GM12878 (cell line): ENCODE measurements at places on chromosomes 11 and 22. TPM values are rescaled to one million over a fixed set of nuclear protein-coding genes. Genes with fewer than 3 reads are reported as not detected.

The ANKK1 gene
- polyA plus RNA-seq = not detected in 2 replicates

The OTOG gene
- not detected in 2 replicates for polyA plus RNA-seq

The SPON1 gene
- 0.27 and 0.47 TPM in 2 replicates for polyA plus RNA-seq

The CARNS1 gene
- polyA plus RNA-seq = 0.09 TPM in 1 of 2 replicates, not detected in the other

The HPS5 gene
- polyA plus RNA-seq = 23.6 and 25.5 TPM in 2 replicates

The HNRNPUL2 gene
- 2.2 and 2.7 TPM in 2 replicates for polyA plus RNA-seq

The LRRC75B gene
- 0.10 TPM in 1 of 2 replicates, not detected in the other for polyA plus RNA-seq

The ASPHD2 gene
- polyA plus RNA-seq = 2.0 and 3.2 TPM in 2 replicates

The NPTXR gene
- 0.04 and 0.06 TPM in 2 replicates for polyA plus RNA-seq

The IFITM5 gene
- polyA plus RNA-seq = not detected in 2 replicates

The ANO1 gene
- not detected in 2 replicates for polyA plus RNA-seq

The OR2D2 gene
- not detected in 2 replicates for polyA plus RNA-seq

The APOBEC3B gene
- 40.7 and 41.0 TPM in 2 replicates for polyA plus RNA-seq

The OLFML1 gene
- polyA plus RNA-seq = 0.35 TPM in 2 replicates

The ATXN10 gene
- 199 and 211 TPM in 2 replicates for polyA plus RNA-seq

The SLC6A5 gene
- polyA plus RNA-seq = not detected in 2 replicates

The MS4A7 gene
- polyA plus RNA-seq = 1.7 and 2.3 TPM in 2 replicates

The RBFOX2 gene
- 0.13 and 0.22 TPM in 2 replicates for polyA plus RNA-seq

The ASRGL1 gene
- 12.4 and 15.0 TPM in 2 replicates for polyA plus RNA-seq

The SCGB1A1 gene
- not detected in 2 replicates for polyA plus RNA-seq

The TMPRSS5 gene
- 0.27 TPM in 1 of 2 replicates, not detected in the other for polyA plus RNA-seq

The OSM gene
- 0.52 and 1.4 TPM in 2 replicates for polyA plus RNA-seq

The TMEM25 gene
- polyA plus RNA-seq = 8.2 and 8.4 TPM in 2 replicates

The MMP10 gene
- not detected in 2 replicates for polyA plus RNA-seq

The PKNOX2 gene
- not detected in 2 replicates for polyA plus RNA-seq

The OR8K3 gene
- not detected in 2 replicates for polyA plus RNA-seq

The MOB2 gene
- 14.0 and 17.6 TPM in 2 replicates for polyA plus RNA-seq

The P2RY6 gene
- polyA plus RNA-seq = 0.32 TPM in 1 of 2 replicates, not detected in the other

The MRGPRF gene
- not detected in 2 replicates for polyA plus RNA-seq

The C22orf31 gene
- polyA plus RNA-seq = not detected in 2 replicates

The OR8A1 gene
- polyA plus RNA-seq = not detected in 2 replicates

The CCDC73 gene
- 0.20 and 0.22 TPM in 2 replicates for polyA plus RNA-seq
